GOT3 (cell line): ENCODE measurements at places on chromosomes 5 and 9.

DNA sequence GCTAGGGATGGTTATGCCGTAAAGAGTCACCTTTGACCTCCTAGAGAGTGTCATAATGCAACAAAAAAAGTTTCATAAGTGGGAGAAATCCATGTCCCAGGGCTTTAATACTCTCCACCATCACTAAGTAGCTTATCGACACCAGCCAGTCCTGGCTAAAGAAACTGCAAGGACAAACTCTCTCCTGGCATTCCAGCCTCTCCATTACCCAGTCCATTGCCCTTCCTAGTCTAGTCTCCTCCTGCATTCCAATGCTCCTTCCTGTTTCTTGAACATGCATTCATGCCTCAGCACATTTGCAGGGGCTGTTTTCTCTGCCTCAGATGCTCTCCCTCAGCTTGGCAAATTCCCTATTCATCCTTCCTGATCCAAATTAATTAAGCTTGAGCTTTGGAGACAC is 364.1 kb downstream of the BRINP1 start:
- DNase-seq, result no peak

GRCh38 chr5:98929710-98930298 is 997 bp upstream of the CHD1 start:
- no peak for DNase-seq

- DNase-seq, result no peak
Observed at GRCh38 chr9:87198716-87199115, 251.4 kb upstream of the GAS1 start.

DNA sequence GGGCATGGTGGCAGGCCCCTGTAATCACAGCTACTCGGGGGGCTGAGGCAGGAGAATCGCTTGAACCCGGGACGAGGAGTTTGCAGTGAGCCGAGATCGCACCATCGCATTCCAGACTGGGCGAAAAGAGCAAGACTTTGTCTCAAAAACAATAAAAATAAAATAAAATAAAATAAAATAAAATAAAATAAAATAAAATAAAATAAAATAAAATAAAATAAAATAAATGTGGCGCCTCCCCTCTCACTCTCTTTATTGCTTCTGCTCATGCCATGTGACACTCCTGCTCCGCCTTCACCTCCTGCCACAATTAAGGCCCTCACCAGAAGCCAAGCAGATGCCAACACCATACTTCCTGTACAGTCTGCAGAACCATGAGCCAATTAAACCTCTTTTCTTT is 3.8 kb upstream of the SHC3 start:
- no peak for DNase-seq

- no peak for DNase-seq
Observed at GRCh38 chr9:72396247-72397091, 31.5 kb upstream of the ZFAND5 start.

- DNase-seq, result no peak
Observed at GRCh38 chr9:129312251-129313122, 134.4 kb upstream of the IER5L start.

DNA sequence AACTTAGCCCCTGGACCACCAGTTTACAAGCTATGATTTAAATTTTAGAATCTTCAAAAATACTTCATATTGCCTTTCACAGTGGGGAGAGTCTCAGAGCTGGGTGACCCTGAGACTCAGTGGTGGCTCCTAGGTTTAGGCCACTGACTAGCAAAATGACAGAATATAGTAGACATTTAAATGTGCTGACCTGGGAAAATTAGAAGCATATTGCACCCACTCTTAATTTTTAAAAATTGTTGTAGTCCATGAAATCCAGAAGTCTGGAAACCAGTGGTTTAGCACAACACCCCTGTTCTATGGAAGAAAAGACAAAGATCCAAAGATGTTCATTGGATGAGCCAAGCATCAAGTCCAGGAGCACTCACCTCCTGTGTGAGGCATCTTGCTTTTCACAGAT is 75.0 kb upstream of the PAPPA start:
- no peak for DNase-seq

DNA sequence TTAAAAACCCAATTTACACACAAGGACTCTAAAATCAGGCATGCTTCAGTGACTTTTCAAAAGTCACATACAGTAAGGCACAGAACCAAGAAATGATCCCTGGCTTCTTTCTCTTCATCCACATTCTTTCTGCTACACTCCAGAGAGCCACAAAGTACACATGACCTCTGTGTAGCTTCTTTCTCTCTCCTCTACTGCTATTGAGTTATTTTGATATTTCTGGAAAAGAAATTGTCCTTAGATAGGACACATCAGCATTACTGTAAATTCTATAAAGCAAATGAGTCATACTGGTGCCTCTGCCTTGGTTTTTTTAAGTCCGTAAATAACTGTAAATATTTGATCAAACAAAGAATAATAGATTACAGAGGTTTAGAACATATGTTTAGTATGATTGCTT is 96.3 kb downstream of the KIAA0825 start:
- DNase-seq, result no peak

GRCh38 chr9:33159777-33160127 is 7.4 kb downstream of the B4GALT1 start:
- no peak for DNase-seq

DNA sequence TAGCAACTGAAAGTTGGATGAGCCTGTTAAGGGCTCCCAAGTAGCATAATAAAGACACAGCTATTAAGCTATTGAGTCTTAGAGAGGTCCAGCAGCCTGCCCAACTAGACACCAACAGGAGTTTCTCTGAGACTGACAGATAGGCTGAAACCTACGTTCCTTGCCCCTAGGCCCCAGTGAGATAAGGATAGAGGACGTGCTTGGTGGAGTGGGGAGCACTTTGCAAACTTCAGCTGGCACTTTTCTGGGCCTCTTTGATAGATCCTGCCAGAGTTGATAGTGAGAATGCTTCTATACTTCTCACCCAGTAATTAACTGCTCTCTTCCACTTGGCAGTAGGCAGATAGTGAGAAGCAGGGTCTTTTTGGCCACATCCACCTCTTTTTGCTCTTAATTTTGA is 20.8 kb upstream of the CTNNA1 start:
- no peak for DNase-seq

DNA sequence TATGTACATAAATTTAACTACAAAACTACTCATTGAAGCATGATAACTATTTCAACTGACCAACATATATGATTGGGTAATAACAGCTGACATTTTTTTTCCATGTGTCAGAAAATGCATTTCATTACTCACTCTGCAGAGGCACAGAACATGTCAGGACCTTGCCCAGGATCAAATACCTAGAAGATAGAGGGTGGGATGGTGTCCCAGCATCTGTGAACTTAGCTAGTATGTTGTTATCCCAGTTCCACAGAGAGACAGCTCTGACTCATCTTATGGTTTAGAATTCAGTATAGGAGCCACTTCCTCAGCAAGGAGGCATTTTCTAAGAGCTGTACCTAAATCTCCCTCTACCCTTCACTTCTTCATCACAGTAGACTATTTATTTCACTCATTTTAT is 1198.6 kb upstream of the ACO1 start:
- no peak for DNase-seq

DNA sequence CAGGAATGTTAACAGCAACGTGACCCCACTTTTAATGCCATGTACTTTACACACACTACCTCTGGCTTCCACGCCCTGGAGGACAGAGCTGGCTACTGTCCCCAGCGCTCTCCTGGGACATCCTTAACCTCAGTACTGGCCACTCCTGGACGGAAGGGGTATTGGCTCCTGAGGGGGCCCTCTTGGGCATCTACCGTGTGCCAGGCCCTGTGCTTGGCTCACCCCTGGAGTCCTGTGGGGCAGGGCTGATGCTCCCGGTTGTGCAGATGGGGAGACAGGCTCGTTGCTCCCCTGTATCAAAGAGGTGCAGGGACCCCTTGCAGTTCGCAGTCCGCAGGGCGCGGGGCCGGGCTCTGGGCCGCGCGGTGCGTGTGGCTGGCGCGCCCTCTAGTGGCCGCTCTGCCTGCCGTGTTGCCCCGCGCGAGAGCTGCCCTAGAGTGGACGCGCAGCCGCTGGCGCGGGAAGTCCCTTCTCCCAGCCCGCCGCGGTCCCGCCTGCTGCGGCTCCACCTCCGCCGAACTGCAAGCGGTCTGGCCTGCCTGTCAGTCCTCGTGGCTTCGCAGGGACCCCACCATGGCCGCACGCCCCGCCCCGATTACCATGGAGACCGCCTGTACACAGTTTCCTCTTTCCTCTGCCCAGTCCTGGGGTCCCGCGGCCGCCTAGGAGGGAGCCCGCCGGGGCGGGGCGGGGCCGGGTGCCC is at the start of gene WDR38:
WDR38 (plus strand) TSS at position 632 of the 703 bp plus-strand sequence. CDS start 72 bp downstream, outside the sequence.
- peak; percentile 5 for DNase-seq

DNA sequence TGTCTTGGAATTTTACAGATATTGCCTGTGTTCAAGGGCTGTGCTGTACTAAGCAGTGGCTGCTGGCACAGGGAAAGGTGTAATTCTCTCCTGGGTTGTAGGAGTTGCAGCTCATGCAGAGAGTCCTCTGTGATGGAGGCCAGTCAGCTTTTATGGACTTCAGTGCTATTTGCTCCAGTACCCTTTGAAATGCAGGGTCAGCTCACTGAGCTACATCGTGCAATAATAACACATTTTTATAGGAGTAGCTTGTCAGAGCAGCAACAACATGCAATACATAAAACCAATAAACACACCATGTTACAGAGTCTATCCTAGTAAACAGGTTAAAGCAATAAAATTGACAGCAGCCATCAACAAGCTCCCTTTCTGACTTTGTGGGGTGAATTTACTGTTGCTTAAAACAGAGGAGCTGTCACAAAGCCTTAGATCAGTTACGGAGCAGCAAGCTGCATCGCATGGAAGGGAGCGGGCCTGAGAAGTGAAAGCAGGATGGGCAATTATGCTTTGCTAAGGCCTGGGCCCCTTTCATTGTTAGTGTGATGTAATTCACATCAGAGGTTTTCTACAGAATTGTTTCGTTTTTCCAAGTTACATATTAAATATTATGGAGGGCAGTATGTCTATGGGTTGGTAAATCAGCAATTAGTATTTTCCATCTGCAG is 16.8 kb downstream of the CD180 start:
- no peak for DNase-seq

GRCh38 chr5:40672425-40672824 is 7.3 kb upstream of the PTGER4 start:
- DNase-seq, result no peak

DNA sequence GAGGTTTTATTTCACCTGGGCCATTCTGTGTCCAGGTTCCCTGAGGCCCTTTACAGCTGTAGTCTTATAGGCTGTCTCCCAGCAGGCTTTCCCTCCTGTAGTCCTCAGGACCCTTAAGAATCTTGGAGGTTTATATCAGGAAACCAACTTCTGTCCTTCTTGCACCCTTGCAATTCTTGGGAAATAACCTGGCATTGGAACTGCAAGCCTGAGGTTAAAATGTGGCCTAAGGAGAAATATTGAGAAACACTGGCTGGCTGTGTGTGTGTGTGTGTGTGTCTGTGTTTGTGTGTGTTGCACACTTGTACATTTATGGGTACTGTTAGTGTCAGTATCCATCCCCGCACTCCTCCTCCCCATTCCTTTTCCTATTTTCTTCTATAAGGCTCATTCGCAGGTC is 168.9 kb downstream of the PAPPA start:
- no peak for DNase-seq

- no peak for DNase-seq
Observed at GRCh38 chr5:41465493-41466171, 44.8 kb downstream of the PLCXD3 start.

GRCh38 chr9:123658792-123659191 is 271.1 kb downstream of the DENND1A start:
- DNase-seq, result no peak

GRCh38 chr5:882253-883183 is 10.1 kb downstream of the BRD9 start:
- DNase-seq, result no peak

DNA sequence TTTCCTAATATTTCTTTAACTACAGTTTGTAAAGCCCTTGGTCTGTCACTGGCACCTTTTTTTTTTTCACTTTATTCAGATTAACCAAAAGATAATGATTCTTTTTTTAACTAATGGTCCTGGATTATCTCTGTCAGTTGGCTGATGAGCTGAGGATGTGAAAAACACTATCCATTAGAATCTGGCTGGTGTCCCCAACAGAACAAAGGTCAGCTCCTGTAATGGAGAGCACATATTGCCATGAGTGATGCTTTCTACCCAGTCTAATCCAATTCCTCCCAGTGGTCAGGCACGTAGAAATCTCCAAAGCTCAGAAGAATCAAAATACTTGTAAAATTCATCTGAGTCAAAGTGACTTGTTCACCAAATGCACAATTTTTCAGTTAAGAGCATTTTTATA is 491.7 kb upstream of the PIK3R1 start:
- DNase-seq, result no peak

DNA sequence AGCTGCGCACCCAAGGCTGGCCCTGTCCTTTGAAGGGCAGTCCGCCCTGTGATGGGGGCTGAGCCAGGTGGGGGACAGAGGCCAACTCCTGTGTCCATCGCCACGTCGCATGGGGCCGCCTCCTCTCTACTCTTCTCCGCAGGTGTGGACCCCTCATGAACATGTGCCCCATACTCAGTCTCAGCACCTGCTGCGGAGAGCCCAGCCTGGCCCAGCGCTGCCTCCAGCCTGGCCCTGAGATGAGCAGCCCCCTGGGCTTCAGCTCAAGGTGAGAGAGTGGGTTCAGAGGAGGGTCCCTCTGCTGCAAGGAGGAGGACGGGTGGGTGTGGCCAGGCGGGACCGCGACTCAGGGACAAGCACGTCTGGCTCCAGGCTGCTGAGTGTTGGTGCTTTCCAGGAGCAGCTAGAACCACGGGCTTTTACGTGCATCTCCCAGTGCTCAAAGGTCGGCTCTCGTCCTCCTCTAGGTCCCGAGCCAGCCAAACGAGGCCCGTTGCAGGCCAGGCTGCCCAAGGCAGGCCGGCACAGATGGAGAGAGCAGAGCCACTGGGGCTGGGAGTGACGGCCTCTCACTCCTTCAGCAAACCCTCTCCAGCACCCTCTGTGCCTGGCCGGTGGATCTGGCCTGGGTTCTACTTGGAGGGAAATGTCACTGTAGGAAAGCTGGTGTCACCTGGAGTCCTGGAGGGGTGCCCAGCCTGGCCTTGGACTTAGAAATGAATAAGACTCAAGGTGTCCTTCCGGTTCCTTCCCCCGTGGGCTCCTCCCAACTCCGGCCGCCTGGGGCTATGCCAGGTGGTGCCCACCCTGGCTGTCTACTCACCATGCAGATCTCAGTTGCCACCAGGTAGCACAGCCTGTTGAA is 48.9 kb upstream of the RNF130 start:
- DNase-seq, result no peak

DNA sequence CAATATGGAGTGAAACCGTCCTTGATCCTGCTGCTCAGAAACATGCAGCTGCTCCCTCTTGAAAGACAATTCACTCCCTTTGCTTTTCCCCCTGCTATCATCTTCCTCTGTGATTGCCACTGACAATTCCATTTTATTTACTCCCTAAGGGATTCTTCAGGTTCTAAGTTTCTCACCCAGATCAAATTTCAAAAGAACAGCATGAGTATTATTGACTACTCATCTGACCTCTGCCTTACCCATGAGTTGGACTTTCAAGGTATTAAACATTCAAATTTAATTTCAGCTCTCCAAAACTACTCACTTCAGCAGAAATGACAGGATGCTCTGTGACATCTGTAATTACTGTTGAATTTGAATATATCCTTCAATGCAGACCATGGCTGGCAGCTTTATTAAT is 236.5 kb upstream of the HAPLN1 start:
- no peak for DNase-seq

- DNase-seq, result no peak
Observed at GRCh38 chr9:126752881-126753670, 51.8 kb upstream of the ZBTB43 start.
